ENCODE measurements at places on chromosomes 7 and 10. TPM values are rescaled to one million over a fixed set of nuclear protein-coding genes. Genes with fewer than 3 reads are reported as not detected.

The FAM25A gene
- total RNA-seq = not detected

The RASA4B gene
- total RNA-seq = 11.4 TPM

- no peaks in the 10 kb centered on the region for H3K36me3 ChIP-seq
- DNase-seq = no peak
- H3K27ac ChIP-seq = no peak overlapping the region
- H3K4me1 ChIP-seq = no peaks in the 10 kb centered on the region
- H3K27me3 ChIP-seq = no peaks in the 10 kb centered on the region
- H3K4me3 ChIP-seq = no peak overlapping the region
Measured at GRCh38 chr7:129875160-129875559, 77.6 kb downstream of the UBE2H start.

DNA sequence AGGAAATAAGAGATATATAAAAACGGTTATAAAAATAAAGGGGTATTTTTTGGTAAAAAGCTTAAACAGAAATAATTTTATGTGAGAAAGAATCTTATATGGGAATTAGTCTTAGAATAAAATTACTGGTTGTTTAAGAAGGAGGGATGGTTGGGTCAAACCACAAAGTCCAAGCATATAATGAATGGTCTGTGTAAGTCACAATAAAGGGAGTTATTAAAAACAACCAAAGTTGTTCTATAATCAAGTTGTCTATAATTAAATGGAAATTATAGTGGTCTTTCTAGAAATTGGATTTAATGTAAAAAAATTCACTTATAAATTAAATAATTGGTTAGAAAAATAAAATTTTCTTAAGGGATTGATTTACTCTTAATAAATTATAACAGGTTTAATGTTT, 304.8 kb downstream of the POM121L12 start:
- H3K4me1 ChIP-seq = no peaks in the 10 kb centered on the region
- no peak overlapping the region for H3K27ac ChIP-seq
- H3K4me3 ChIP-seq = no peak overlapping the region
- no peaks in the 10 kb centered on the region for H3K36me3 ChIP-seq
- no peaks in the 10 kb centered on the region for H3K27me3 ChIP-seq
- DNase-seq = no peak

DNA sequence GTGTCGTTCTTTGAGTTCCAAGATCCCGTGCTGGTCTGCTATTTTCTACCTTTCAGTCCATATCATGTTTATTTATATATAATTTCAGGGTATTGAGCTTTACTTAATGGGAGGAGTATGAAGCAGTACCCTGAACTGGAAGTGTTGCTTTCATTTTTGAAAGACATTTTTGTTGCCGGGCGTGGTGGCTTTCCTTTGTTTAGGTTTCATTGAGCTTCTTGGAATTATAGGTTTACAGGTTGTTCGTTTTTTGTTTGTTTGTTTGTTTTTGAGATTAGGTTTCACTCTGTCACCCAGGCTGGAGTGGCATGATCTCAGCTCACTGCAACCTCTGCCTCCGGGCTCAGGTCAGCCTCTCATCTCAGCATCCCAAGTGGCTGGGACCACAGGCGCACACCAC, 7.4 kb downstream of the ZNF487 start:
- DNase-seq = no peak
- no peak overlapping the region for H3K4me3 ChIP-seq
- no peaks in the 10 kb centered on the region for H3K27me3 ChIP-seq

DNA sequence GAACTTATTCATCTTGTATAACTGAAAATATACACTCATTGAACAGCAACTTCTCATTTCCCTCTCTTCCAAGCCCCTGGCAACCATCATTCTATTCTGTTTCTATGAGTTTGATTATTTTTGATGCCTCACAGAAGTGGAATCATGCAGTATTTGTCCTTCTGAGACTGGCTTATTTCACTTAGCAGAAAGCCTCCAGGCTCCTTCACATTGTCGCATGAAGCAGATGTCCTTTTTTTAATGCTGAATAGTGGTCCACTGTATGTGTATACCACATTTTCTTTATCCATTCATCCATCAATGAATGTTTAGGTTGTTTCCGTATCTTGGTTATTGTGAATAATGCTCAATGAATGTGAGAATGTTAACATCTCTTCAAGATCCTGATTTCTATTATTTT, 238.2 kb upstream of the KLF14 start:
- no peaks in the 10 kb centered on the region for H3K27me3 ChIP-seq
- peaks cover 5% of the 10 kb centered on the region for H3K4me1 ChIP-seq
- no peak overlapping the region for H3K4me3 ChIP-seq
- no peak for DNase-seq
- no peak overlapping the region for H3K27ac ChIP-seq

DNA sequence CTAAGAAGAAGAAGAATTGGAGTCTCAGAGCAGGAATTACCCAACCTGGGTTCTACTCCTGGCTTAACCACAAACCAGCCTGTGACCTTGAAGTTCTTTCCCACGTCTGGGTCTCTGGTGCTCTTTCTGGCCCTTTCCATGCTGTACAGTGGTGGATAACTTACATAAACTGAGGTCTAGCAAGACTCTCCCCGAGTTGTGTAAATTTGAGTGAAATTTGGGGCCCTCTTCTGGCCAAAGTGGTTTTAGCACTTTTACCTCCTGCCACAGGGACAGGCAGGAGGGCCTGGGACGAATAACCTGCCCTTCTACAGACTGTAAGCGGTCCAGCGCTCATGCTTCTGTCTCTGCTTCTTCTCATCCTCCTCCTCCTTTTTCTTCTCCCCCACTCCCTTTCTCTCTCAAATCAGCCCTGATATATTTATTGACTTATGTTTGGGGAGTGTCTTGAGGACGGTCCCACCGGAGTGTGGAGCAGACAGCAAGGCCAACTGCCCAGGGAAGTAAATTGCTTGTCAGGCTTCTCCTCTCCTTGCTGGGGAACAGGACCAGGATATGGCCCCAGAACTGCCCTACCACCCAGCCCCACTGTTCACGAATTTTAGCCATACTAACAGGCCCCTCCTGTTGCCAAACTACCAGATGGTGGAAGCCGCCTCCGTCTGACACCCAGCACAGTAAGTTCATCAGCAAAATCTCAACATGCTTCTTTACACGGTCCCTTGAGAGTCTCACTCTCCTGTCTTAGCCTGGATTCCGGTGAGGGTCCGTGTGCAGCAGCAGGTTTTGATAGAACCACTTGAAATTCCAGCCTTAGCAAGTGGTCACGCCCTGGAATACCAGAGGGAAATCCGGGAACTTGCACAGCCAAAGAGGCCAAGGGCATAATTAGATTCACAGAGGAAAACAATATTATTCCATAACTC, 4.0 kb upstream of the SH3PXD2A start:
- H3K4me3 ChIP-seq = no peak overlapping the region
- no peaks in the 10 kb centered on the region for H3K36me3 ChIP-seq
- peak; percentile 86 for DNase-seq

- H3K36me3 ChIP-seq = no peaks in the 10 kb centered on the region
- no peak overlapping the region for H3K4me3 ChIP-seq
- no peak for DNase-seq
- H3K27ac ChIP-seq = no peak overlapping the region
- H3K4me1 ChIP-seq = no peaks in the 10 kb centered on the region
Measured at GRCh38 chr10:131852823-131853609, 47.8 kb upstream of the PPP2R2D start.

DNA sequence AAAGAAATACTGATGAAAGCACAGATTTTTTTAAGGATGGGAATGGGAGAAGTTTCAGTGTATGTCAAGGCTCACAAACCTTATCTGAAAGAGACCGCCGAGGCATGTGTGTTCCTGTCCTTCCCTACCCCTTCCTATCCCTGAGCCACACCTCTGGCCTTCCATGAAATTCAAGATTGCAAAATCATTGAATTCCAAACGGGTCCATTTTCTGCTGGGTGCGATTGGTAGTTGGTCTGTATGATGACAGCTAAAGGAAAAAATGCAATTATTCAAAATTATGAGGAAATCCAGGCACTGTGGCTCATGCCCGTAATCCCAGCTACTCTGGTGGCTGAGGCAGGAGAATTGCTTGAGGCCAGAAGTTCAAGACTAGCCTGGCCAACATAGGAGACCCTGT, 170.1 kb downstream of the ARHGAP12 start:
- H3K27me3 ChIP-seq = no peaks in the 10 kb centered on the region
- DNase-seq = no peak
- H3K4me3 ChIP-seq = no peak overlapping the region
- no peaks in the 10 kb centered on the region for H3K36me3 ChIP-seq

DNA sequence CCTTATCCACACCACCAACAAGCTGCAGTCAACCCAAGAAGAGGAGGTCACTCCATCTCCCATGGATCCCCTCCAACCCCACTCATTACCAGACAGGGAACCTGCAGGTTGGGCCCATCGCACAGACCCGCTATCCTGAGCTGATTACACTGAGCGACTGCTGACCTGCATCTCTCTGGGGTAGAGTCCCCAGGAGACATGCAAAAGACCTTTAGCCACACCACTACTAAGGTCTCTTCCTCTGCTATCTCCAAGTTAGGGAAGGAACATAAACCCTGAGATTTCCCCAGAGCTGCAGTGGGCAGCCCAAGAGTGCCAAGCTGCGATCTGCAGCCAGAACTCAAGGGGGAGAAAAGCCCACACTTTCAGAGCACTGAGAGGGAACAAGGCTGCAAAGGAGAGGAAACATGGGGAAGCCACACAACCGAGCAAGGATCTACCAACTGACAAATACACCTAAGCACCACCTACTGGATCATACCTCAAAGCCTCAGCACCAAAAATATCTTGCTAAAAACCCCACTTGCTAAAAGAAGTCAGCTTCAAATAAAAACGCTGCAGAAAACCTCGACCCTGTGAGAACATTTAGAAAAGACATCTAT, 298.2 kb downstream of the SORCS1 start:
- no peaks in the 10 kb centered on the region for H3K36me3 ChIP-seq
- no peaks in the 10 kb centered on the region for H3K4me1 ChIP-seq
- no peak overlapping the region for H3K4me3 ChIP-seq
- H3K27ac ChIP-seq = no peak overlapping the region

DNA sequence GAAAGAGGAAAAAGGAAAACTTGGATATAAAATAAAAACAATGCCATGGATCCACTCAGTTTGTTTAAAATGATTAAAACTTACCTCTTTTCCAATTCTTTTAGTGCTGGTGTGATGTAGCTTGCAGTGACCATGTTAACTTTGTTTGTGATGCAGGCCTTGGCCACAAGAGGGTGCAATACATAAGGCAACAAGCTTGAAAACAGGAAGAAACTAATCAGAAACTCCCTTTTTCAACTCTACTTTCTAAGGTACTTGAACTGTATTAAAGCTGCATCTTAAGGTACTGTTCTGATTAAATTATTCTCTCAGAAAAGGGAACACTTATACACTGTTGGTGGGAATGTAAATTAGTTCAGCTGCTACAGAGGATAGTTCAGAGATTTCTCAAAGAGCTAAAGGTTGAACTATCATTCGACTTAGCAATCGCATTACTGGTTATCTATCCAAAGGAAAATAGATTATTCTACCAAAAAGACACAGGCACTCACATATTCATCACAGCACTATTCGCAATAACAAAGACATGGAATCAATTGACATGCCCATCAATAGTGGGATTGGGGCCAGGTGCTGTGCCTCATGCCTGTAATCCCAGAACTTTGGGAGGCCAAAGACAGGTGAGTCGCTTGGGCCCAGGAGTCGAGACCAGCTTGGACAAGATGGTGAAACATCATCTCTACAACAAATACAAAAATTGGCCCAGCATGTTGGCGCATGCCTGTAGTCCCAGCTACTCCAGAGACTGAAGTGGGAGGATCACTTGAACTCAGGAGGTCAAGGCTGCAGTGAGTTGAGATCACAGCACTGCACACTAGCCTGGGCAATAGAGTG, 50.9 kb downstream of the AASS start:
- H3K4me3 ChIP-seq = no peak overlapping the region
- peak; percentile 68 for DNase-seq
- H3K4me1 ChIP-seq = no peaks in the 10 kb centered on the region
- no peaks in the 10 kb centered on the region for H3K27me3 ChIP-seq
- peaks cover 20% of the 10 kb centered on the region for H3K36me3 ChIP-seq

DNA sequence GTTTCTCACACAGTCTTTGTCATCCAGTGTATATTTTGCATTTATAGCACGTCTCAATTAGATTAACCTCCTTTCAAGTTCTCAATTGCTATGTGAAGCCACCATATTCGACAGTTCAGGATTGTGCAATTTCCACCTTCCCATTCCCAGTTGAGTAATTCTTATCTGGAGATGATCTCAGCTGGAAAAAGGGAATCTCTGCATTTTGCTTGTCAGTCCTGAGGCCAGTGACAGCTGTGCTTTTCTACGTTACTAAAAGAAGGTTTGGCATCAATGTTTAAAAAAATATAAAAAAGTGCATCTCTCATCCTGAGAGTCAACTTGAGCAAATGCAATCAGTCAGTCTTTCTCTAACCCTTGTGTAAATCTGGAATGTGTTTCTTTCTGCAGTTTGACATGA, 247.7 kb downstream of the PRKG1 start:
- H3K27ac ChIP-seq = no peak overlapping the region
- DNase-seq = no peak
- no peaks in the 10 kb centered on the region for H3K27me3 ChIP-seq
- H3K36me3 ChIP-seq = no peaks in the 10 kb centered on the region
- peaks cover 8% of the 10 kb centered on the region for H3K4me1 ChIP-seq

DNA sequence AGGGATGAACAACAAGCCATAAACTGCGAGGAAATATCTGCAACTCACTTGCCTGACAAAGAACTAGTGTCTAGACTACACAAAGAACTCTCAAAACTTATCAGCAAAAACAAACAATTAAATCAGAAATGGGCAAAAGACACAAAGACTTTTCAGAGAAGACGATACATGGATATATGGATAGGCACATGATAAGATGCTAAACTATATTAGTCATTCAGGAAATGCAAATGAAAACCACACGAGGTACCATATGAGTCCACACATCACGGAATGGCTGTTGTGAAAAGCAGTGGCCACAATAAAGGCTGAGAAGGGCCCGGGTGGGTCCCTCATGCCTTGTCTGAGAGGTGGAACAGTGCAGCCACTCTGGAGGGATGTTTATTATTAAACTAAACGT, 267.8 kb downstream of the WDR37 start:
- no peaks in the 10 kb centered on the region for H3K27me3 ChIP-seq
- no peak overlapping the region for H3K27ac ChIP-seq
- DNase-seq = no peak
- no peaks in the 10 kb centered on the region for H3K36me3 ChIP-seq
- no peaks in the 10 kb centered on the region for H3K4me1 ChIP-seq
- no peak overlapping the region for H3K4me3 ChIP-seq

DNA sequence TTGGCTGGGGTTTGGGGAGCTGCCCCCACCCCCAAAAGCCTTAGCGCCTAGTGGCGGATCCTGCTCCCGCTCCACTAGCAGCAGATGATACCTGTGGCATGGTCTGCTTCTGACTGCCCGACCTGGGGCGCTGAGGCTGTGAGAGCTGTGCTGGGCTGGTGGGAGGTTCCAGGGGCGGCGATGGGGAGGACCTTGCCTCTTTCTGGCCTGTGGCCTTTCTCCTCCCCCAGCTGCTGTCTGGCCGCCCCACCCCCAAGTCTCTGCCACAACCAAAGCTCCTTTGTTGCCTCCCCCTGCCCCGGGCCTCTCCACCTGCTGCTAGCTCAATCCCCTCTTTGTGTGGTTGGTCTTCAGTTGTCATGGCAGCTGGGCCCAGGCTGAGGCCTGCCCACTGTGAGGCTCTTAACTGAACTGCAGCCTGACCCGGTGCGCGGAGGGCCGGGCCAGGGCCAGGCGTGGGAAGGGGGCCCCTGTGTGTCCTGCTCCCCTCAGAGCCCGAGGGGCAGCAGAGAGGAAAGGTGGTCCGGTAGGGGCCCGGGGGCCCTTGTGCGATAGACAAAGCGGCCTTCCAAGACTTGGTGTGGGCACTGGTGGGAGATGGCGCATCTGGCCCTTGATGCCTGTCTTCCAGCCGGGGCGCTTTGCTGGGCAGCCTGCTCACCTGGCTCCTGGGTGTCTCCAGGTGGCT, 4.7 kb downstream of the ZNF775 start:
- H3K27ac ChIP-seq = no peak overlapping the region
- no peaks in the 10 kb centered on the region for H3K4me1 ChIP-seq
- H3K4me3 ChIP-seq = no peak overlapping the region
- no peaks in the 10 kb centered on the region for H3K36me3 ChIP-seq

Data from lung (tissue), 17 donors.